ENCODE measurements at places on chromosomes 16 and 17.

DNA sequence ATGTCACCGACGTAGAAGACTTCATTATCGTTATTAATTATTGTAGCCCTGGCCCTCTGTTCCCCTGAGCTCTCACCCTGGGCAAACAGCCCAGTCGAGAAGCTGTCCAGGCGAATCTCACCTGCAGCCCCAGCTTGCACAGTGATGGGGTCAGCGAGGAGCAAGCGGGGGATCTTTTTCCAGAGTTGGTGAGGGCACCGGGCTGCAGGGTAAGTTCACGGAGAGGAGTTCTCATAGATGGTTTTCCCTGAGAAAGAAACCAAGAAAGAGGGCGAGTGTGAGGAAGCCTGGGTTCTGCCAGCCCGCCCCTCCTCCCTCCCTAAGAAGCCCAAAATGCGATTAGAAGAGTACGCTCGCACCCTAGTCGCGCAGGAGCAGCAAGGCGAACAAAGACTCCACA lies 436 bp downstream of the SPAG5 start:
- no peak for DNase-seq

DNA sequence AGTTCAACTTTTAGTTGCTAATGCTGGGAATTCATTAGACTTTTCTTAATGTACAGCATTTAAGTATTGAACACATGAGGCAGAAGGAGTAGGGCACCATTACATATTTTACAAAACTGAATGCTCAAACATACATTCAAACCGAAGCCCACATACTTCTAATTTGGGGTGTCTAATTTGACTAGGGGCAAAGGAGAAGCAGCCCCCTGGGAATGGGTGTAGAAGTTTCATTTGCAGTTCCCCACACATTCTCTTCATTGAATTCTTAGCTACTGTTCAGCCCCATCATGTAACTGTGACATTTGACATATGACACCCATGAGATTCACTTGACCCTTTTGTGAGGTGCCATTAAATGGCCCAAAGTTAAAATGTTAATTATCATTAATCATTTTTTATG lies 16.4 kb downstream of the IRX6 start:
- no peak for DNase-seq

DNA sequence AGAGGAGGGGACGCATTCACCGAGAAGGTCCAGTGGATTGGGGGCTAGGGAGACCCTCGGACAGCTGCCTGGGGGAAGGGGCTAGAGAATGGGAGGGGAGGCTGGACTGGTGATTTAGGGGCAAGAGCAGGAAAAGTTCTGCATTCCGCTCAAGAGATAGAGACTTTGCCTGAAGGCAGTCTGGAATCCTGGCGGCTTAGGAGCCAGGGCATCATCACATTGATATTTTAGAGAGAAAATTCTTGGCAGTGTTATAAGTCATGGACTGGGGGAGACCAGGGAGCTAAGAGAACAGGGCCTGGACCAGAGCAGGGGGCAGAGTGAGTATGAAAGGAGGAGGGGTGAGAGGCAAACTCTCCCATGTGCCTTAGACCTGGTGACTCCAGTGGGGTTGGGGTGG lies 35.8 kb downstream of the MSI2 start:
- DNase-seq = no peak

DNA sequence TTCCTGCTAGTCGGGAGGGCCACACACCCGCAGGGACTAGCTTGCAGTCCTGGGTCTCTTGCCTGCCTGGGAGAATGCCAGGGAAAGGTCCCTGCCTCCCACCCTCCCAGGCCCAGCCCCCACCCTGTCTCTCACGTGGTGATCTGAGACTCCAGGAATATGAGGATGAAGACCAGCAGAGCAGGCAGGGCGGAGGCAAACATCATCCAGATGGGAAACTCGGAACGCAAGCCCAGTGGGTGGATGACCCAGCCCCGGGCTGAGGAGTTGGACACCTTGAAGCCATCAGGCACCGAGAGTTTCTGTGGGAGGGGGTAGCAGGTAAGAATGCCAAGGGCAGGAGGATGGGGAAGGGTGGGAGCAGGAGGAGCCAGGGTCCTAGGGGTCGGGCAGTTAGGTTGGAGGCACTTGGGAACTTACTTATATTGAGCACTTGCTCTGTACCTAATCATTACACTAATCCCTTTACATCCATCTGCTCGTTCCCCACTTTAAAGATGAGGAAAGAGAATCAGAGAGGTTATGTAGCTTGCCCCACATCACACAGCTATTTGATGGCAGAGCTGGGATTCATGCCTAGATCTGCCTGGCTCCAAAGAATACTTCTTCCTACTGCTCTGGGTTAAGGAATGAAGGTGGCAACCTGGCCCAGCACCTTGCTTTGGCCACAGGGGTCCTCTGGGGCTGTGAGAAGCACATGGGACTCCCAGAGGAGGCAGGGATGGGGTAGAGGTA lies 13.4 kb downstream of the SLC4A1 start:
- no peak for DNase-seq
